T47D (cell line): ENCODE measurements at places on chromosomes 12 and 14.

DNA sequence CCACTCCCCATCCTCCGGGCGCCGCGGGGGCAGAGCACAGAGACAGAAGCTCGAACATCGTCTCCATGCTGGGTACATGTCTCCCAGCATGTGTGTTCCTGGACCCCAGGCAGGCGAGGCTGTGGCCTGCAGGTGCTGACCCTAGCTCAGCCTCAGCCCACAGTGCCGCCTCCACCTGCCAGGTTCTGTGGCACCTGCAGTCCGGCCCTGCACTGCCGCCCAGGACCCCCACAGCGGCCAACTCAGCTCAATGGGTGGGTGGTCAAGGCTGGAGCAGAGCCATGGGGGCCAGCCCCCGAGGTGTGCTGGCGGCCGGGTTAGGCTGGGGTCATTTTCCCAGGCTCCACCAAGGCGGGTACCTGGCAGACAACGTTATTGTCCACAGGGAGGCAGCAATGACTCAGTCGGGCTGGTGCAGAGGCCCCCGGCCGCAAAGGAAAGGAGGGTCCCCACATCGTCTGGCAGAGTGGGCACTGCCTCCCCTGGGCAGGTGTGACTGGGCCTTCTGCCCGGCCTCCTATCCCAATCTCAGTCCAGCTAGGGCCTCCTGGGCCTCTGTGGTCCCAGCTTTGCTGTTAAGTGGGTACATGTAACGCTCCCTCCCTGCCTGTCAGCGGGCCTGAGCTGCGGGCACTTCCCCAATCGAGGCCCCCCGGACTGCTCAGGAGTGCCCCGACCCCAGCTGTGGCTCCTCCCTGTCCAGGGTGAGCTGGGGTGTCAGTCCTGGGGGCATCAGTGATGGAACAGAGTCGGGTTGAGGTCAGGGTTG is 20.2 kb upstream of the NUDT14 start:
- DNase-seq: no peak

DNA sequence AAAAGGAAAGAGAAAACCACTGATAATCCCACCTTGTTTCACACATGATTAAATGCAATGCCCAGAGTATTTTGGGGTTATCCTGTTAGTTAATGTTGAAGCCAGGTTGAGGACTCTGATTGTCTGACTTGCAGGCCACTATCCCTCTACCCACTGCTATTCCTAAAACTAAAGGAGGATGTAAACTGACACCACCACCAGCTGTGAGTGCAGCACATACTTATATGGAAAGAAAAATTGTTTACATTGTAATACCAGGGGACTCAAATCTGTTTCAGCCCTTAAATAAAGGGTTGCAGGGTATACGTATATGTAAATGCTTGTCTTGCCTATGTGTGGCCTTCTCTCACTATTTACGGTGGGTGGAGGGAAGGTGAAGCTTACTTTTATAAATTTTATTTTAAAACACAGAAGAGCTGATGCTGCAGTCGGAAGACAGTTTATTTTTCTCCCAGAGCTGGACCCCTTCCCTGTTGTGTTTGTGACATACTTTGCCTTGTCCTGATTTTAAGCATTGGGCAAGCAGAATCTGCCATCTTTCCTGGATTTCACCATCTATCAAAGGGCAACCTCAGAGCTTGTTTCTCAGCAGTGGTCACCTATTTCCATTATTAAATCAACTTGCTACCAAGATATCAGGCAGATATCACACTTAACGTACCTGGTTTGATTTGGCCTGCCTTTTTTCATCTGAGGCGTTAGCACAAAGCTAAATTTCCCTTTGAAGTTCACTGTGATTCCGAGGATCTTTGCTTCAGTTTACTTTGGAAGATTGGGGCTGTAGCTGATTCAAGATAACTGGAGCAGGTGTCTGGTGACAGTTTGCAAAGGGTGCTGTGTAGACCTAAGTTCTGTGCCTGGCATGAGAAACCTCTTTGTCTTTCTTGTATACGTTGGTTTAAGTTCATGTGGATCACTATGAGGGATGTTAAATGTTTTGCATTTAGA is 25.2 kb downstream of the DAAM1 start:
- DNase-seq: peak; percentile 27

GRCh38 chr12:64735442-64735841 is 23.8 kb downstream of the GNS start:
- DNase-seq: no peak

- no peak for DNase-seq
These were observed 78.3 kb upstream of the PSMA6 start for GRCh38 chr14:35213869-35214387.

- no peak for DNase-seq
These were observed 176.1 kb downstream of the RMST start for GRCh38 chr12:97638739-97639138.

- no peak for DNase-seq
These were observed 2.6 kb upstream of the SLC35E3 start for GRCh38 chr12:68743356-68743755.

DNA sequence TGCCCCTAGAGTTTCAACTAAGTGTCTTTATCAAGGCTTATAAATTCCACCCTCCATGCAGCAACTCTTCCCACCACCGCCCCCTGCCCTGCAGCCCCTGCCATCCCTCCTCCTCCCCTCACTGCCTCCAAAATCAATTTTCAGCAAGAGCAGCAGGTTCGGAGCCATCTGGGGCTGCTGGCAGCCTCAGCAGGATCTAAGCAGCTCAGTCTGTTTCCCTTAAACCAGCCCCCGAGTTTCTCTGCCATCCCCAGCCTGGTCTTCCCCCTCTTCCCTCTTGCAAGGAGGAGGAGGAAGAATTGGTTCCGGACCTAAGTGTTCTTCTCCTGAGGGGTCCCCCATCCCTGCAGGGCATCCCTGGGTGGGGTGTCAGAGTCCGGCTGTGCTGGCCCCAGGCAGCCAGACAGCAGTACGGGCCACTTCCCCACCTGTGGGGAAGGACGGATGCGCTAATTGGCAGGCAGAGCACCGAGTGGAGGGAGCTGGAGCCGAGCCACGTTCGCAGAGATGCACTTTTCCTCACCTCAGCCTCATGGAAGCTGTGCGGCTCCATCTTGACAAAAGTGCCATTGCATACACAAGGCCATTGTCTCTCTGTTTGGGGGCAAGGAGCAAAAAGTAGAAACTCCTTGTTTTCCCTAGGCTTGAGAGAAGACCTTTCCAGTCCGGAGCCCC is 189.3 kb downstream of the KCNA5 start:
- DNase-seq: no peak

GRCh38 chr12:72282721-72283120 is 10.6 kb downstream of the TRHDE start:
- peak; percentile 63 for DNase-seq

DNA sequence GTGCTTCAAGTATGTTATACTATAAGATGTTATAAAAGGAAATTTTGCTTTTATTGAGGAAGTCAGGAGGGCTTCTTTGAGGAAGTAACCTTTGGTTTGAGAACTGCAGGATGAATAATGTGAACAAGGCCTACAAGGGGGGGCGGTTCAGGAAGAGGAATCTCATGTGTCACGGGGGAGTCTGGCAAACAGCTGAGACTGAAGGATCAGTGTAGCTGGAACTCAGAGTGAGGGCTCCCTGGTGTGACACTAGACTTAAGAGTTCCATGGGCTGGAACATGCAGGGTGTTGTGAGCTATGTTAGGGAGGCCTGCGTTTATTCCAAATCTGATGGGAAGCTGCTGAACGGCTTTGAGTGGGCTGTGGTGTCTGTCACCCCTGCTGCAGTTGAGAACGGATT is 62.3 kb downstream of the UNC79 start:
- DNase-seq: no peak

DNA sequence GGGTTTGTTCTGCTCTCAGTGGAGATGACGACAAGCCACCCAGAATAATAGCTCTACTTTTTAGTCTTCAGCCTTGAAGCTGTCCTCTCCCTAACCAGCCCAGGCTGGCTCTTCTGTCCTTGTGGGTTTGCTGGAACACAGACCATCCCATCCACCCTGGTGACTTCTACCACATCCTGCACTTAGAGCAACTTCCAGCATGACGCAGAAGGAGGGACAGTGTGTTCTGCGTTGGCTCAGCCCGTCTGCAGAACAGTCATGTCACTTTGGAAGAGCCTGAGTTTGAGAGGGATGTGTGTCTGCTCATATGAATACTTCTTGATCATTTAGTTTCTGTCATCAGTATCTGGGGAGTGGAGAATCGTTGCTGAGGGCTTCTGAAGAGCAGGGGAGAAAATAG is 198.0 kb downstream of the CACNA1C start:
- no peak for DNase-seq

DNA sequence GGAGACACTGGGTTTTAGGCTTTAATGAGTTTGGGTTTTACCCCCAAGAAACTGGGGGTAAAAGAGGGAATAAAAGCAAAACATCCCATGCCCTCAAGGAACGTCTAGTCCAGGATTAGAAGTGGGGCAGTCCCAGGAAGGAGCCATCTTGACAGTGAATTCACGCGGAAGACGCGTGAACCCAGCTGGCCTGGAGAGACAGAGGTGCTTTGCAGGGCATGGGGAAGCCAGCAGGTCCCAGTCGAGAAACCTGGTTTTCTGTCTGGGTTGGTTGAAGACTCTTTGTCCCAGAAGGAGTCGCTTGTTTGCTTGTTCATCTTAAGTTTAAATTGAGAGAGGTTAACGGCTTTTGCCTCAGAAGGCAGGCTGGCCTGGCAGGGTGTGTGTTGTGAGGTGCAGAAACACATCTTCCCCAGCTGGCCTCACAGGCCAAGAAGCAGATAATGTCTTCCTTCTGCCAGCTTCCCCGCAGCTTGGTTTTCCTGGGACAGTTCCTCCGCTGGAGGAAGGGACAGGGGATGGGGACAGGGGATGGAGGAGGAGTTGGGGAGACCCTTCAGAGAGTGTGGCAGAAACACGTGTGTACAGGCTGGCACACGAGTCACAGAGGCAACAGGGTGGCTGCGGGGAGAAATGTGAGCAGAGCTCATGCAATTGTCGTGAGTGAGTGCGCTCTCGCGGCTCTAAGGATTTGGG is 18.5 kb upstream of the CD9 start:
- no peak for DNase-seq

- no peak for DNase-seq
These were observed 18.7 kb downstream of the SSTR1 start for GRCh38 chr14:38226366-38226765.

DNA sequence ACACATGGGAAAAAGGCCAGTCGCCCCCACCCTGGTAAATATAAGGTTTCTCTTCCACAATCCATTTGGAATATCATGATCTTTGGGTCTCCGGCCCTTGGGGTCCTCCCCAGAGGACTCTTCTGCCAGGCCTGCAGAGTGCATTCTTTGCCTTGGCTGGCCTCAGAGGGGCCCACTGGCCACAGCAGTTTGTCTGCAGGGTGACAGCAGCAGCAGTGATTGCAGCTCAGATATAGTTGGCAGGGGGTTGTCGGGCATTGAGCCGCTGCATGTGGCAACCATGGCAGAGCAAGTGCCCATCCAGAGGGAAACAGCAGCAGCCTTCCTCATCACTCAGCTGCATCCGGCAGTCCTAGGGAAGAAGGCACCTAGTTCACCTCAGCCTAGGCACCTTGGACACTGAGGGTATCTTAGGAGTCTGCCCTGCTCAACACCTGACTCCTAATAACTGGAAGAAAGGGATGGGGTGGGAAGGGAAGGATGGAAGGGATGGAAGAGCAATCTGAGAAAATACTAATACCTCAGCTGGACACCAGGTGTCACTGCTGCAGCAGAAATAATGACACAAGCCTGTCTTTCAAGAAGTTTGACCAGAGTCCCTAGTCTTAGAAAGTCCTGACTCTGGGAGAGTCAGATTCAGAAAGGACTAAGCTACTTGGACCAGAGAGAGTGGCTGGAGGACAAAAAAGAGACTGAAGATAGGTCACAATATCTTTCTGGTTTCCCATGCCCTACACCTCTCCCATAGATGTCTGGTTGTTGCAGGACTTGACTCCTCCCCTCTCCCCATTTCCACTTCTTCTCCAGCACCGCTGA is 8.9 kb downstream of the AJUBA start:
- no peak for DNase-seq

DNA sequence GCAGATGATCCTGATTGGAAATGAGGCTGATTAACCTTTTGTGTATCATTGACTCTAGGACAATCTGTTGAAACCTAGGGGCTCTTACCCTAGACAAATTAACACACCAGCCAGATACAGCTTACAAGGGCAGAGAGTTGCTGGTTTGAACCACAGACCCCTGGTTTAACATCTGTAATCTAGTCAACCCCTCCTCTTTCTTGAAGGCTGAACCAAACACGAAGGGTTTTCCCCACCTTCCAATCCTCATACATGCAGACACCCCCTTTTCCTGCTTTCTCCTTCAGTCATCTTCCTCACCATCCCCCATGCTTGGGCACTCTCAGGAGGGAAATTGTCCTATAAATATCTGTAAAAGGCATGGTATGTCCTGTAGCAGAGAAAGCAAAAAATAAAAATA is 126.0 kb upstream of the HIF1A start:
- DNase-seq: no peak

- no peak for DNase-seq
These were observed 196.7 kb downstream of the ZFP36L1 start for GRCh38 chr14:68596211-68596610.

GRCh38 chr12:111216387-111217159 is 152.3 kb downstream of the PHETA1 start:
- DNase-seq: no peak

GRCh38 chr12:85036733-85037132 is 582 bp downstream of the LRRIQ1 start:
- no peak for DNase-seq

DNA sequence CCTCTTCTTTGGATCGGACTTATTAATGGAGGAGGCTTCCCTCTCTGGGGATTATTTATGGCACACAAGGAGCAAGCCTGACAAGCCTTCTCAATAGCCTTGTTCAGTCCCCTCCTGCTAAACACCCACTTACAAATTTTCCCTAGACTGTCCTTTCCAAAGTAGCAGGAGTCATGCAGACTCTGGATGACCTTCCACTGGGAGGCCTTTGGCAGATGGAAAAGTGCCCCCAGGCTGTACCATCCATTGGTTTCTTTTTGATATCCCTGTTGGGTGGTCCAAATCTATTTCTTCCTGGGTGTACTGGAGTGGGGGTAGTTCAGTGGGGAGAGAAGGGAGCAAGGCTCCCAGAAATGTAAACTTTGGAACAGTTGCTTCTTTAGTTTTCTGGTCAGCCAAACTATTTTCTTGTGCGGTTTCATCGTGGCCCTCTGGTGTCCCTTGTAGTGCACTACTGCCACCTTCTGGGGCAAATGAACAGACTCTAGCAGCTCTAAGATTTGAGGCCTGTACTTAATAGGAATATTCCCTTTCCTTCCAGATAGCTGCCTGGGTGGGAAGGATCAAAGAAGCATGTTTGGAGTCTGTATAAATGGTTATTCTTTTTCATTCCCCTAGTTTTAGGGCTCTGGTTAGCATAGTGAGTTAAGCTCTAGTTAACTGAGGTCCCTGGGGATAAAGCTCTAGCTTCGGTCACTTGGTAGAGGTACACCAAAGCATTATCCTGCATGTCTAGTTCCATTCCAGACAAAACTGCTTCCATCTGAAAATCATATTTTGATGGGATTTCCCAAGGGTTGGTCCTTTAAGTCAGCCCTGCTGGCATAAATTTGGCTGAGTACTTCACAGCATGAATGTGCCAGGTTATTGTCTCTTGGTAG is 409.5 kb downstream of the SLC6A15 start:
- DNase-seq: peak; percentile 44

DNA sequence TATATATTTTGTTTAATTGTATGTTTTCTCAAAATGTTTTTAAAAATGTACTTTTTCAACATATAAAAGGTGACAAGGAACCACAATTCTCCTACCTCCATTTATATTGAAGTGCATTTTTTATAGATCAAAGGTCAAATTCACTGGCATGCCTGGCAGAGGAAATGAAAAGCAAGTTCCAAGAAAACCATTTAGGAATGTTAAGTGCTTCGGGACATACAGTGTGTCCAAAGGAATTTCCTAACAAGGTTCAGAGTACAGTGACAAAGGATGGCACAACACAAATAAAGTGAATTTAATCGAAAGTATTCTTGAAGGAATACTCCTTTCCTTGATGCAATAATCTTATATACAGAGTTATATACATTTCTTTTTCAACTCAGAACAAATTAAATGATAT is 242.3 kb downstream of the CCER1 start:
- DNase-seq: peak; percentile 69
